Bone marrow (tissue), 2 donors: ENCODE measurements at places on chromosomes 2 and 18.
A peak's percentile ranks its signal among the peaks of the same experiment; 100 is the strongest.

GRCh38 chr2:170533156-170533555 lies 182.0 kb upstream of the SP5 start:
- DNase-seq, result no peak

DNA sequence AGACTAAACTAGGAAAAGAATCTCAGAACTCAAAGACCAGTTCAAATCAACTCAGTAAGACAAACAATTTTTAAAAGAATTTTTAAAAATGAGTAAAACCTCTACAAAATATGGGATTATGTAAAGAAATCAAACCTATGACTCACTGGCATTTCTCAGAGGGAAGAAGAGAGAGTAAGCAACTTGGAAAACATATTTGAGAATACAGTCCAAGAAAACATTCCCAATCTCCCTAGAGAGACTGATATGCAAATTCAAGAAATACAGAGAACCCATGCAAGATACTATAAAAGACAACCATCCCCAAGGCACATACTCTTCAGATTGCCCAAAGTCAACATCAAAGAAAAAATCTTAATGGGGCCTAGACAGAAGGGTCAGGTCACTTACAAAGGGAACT lies 162.7 kb downstream of the WDPCP start:
- DNase-seq, result no peak

GRCh38 chr2:179049546-179050311 lies at the start of gene CCDC141:
Gene CCDC141, minus strand, starts transcription at chr2:179050137. Its CDS starts 196 bp downstream, at chr2:179049941.
- no peak for DNase-seq

GRCh38 chr2:201961401-201961800 lies 72.3 kb upstream of the FZD7 start:
- no peak for DNase-seq

GRCh38 chr2:189248141-189248540 lies 68.6 kb upstream of the COL5A2 start:
- no peak for DNase-seq

GRCh38 chr2:101328474-101329007 lies 20.0 kb upstream of the RNF149 start:
- DNase-seq, result peak; percentile 93

DNA sequence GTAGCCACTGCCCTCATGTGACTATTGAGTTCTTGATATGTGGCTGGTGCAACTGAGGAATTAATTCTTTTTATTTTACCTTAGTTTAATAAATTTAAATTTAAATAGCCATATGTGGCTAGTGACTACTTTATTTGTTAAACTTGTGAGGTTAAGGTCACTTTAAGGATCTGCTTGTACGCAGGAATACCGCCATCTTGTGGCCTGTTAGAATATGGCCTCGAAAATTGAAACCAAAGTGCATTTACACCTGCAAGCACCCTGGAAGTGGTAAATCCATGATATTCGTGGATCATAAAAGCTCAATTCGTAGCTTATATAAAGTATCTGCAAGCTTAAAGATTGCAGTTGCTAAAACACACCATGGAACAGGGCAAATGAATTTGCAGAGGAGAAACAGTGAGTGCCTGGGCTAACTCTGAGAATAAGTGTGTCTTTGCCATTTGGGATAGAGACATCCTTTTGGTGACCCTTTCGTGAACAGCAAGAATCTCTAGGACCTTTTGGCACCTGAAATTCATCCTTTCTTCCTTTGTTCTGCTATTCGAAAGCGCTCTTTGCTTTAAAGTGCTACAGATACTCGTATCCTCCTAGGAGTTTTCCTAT lies 59.9 kb upstream of the REG3A start:
- DNase-seq, result no peak

DNA sequence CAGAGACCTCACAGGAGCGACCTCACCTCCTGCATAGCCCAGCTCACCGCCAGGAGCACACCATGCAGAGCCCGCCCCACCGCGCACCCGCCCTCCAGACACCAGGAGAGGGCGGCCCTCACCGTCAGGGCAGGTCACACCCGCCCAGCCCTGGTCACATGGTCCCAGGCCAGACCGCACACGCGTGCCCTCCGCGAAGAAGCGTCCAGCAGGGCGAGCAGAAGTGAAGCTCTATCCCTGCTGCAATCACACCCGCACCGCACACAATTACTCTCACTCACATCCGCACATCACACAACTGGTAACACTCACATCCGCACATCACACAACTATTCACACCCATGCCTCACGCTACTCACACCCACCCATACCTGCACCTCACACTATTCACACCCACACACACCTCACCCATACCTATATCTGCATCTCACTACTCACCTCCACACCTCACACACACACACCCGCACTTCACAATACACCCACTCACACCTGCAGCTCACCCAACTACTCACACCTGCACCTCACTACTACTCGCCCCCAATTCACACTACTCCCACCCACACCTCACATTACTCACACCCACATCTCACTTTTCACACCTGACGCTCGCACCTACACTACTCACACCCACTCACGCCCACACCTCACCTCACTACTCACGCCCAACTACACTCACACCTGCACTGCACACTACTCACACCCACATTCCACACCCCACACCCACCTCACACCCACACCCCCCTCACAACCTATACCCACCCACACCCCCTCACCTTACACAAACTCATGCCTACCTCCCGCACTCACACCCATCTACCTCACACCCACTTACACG lies 242.0 kb downstream of the HDAC4 start:
- DNase-seq, result no peak

- DNase-seq, result no peak
Measured at GRCh38 chr2:143158098-143158497, 28.9 kb downstream of the ARHGAP15 start.
